A549 treated with CpdA at 1 μM for 4 hours (cell line): ENCODE measurements at places on chromosomes 2 and 18. TPM values are rescaled to one million over a fixed set of nuclear protein-coding genes. Genes with fewer than 3 reads are reported as not detected.

The UGT1A10 gene
- total RNA-seq: 0.02 to 0.26 TPM (median 0.21 TPM) in 3 of 5 replicates, not detected in the others

The VWA3B gene
- total RNA-seq: 0.02 to 0.43 TPM (median 0.18 TPM) in 4 of 5 replicates, not detected in the other

The DSG2 gene
- 44.3 to 72.4 TPM (median 63.4 TPM) in 5 replicates for total RNA-seq

The DYNAP gene
- not detected in 5 replicates for total RNA-seq

The FKBP7 gene
- 8.7 to 14.2 TPM (median 10.2 TPM) in 5 replicates for total RNA-seq

The TPO gene
- total RNA-seq: 0.07 to 0.18 TPM (median 0.13 TPM) in 4 of 5 replicates, not detected in the other

The CFAP210 gene
- 0.27 to 0.64 TPM (median 0.33 TPM) in 5 replicates for total RNA-seq

The FEV gene
- 0.08 TPM in 1 of 5 replicates, not detected in the others for total RNA-seq

The KCNJ3 gene
- total RNA-seq: not detected in 5 replicates

The ADAM23 gene
- total RNA-seq: 8.0 to 10.7 TPM (median 10.3 TPM) in 5 replicates

The CMPK2 gene
- total RNA-seq: 0.67 to 1.1 TPM (median 0.79 TPM) in 5 replicates
